ENCODE measurements at places on chromosomes 7 and 10.

DNA sequence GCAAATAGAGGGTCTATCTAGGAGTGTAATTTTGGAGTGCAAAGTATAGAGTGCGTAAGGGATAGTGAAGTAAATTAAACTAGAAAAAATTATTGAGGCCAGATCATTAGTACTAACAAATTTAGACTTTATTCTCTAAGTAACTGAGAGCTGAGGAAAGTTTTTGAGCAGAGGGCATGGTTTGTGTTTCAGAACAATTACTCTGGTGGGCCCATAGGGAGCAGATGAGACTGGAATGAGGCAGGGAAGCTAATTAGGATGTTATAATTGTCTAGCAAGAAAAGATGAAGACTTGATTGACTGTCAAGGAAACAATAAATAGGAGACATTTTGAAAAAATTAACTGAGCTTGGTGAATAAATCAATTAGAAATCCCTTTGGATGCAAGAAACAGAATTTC lies 37.8 kb upstream of the IMMP2L start:
- no peak for DNase-seq

DNA sequence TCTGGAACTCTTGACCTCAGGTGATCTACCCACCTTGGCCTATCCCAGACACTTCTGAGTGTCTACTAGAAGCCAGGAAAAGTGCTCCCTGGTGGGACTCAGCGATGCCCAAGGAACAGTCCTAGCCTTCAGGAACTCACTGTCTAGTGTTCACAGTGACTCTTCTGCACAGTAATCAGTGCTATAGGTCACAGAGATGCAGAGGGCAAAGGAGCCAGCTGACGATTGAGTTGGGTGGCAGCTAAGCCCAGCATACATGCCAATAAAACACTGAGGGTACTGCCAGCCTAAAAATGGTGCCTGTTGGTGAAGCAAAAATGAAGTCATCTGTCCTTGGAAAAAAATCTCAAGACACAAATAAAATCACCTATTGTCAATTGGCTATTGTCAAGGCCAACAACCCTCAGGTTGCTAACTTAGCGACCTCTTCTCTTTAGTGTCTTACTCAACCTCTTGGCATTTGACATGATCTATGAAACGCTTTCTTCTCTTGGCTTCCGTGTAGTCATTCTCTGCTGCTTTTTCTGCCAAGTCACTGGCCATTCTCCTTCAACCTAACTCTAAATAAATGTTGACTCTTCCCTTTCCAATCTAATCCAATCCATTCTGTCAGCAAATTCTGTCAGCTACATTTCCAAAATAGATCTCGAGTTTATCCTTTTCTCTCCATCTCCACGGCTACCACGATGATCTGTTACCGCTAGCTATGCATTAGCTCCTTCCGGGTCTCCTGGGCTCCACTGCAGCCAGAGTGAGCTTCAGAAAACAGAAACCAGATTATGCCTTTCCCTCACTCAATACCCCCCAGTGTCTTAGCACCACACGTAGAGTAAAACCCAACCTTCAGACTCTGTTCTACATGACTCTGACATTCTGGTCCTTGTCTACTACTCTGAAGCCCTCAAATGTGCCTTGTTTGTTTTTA lies 99.2 kb downstream of the ATXN7L1 start:
- DNase-seq: no peak

- no peak for DNase-seq
Observed at GRCh38 chr10:24695452-24695851, 28.2 kb downstream of the ARHGAP21 start.

- DNase-seq: no peak
Observed at GRCh38 chr7:133676805-133677370, 424.0 kb downstream of the EXOC4 start.

- DNase-seq: no peak
Observed at GRCh38 chr7:32427769-32428291, 62.4 kb downstream of the LSM5 start.

GRCh38 chr7:99499371-99499720 lies 735 bp downstream of the ZNF394 start:
- no peak for DNase-seq

GRCh38 chr10:408236-408635 lies 273.0 kb downstream of the ZMYND11 start:
- no peak for DNase-seq

- DNase-seq: no peak
Observed at GRCh38 chr10:97321804-97322190, 2.7 kb downstream of the FRAT1 start.

DNA sequence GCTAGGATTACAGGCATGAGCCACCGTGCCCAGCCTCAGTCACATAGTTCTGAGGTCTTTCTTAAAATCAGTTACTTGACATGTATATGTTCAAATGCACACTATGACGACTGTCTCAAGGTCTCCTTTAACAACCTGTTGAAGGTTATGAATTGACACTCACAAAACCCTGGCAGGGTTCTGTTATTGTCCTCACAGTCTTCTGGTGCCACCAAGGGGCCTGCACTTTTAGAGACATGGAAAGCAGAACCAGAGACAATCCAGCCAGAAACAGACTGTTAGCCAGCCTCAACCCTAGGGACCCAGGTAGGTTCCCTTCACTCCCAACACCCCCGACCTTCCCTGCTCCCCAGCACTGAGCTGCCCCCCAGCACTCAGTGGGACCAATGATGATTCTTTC lies 26.4 kb downstream of the TEX36 start:
- DNase-seq: no peak

GRCh38 chr7:85781606-85782005 lies 594.8 kb upstream of the SEMA3D start:
- no peak for DNase-seq

- DNase-seq: no peak
Observed at GRCh38 chr7:20440472-20441105, 109.9 kb downstream of the ITGB8 start.

DNA sequence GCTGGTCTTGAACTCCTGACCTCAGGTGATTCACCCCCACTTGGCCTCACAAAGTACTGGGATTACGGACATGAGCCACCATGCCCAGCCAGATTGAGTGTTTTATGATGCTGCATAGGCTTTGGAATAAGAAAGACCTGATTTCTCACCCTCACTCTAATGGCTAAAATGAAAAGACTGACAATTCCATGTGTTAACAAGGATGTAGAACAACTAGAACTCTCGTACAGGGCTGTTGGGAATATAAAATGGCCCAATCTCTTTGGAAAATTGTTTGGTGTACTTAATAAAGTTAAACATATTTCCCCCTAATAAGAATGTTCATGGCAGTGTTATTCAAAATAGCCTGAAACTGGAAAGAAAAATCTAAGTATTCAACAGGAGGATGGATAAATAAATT lies 43.2 kb upstream of the VCL start:
- no peak for DNase-seq

- DNase-seq: no peak
Observed at GRCh38 chr10:78045237-78045636, 11.6 kb downstream of the RPS24 start.

DNA sequence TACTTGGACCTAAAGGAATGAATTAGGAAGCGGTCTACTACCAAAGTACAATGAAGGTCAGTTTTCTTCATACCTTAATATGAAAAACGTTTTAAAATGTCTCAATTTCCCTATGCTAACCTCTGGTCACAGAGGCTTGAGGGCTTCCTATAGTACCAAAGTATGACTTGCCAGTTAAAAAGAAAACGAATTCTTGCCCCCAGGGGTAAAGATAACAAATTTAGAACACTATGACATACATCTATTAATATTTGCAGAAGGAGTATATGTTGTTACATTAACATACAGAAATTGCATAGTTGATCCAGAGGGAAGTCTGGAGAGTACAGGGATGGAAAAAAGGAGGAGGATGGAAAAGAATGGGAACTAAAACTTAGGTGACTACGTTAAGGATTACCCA lies 13.8 kb upstream of the KMT2E start:
- DNase-seq: no peak

GRCh38 chr7:152180587-152180986 lies 155.1 kb downstream of the GALNT11 start:
- no peak for DNase-seq

GRCh38 chr10:5968037-5968680 lies 9.2 kb downstream of the IL15RA start:
- no peak for DNase-seq

DNA sequence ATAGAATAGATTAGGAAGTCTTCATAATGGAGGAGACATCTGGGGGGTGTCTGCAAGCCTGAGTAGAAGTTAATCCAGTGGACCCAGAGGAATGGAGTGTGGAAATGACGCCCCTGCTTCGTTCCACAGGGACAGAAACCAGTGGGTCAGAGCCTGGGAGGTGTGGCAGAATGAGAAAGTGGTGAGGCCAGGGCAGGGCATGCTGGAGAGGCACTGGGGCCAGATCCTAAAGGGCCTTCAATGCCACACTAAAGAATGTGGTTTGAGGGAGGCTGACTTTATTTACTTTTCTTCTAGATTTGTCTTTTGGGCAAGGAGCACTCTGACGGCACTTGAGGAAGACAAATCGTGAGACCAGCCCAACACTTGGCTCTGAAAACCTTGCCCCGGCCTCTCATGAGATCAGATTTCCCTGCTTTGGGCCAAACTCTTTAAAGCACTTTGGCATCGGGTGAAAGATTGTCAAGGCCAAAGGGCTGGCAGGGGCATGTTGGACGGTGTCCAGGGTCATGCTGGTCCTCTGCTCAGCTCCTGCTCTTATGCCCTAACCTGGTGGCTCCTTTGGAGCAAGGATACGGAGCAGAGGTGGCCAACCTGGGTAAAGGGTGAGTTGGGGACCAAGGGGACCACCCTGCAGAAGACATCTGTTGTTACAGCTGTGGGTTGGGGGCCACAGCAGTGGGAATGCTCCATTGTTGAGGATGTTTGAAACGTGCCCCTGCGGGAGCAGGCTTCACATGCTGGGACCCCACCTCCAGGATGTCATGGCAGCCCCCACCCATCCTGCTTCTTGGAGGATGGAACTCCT lies 157.0 kb upstream of the ZMIZ1 start:
- no peak for DNase-seq

- no peak for DNase-seq
Observed at GRCh38 chr10:75211007-75211691, 553 bp downstream of the VDAC2 start.

- DNase-seq: no peak
Observed at GRCh38 chr7:41006306-41006995, 696.4 kb downstream of the INHBA start.

GRCh38 chr7:148121401-148121800 lies 469.2 kb upstream of the C7orf33 start:
- DNase-seq: no peak

Measured in NCI-H187 (cell line).